ENCODE measurements at places on chromosomes 5 and 9.

DNA sequence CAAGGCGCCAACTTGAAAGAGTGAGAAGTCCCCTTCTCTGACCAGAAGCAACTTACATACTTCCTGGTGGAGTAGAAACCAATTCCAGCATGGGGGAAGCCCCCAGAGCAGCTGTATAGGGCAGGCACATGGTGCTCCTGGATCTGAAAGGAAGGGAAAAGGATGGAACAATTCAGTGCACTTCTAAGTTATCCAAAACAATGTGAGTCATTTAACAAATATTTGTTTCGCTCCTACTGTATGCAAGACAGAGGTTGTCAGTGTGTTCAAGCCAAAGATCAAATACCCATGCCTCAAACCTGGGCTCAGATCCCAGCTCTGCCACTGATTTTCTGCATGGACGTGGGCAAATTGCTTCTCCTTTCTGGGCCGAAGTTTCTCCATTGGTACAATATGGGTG, 67.1 kb downstream of the LHX2 start:
- H3K4me3 ChIP-seq, result no peak overlapping the region
- H3K27me3 ChIP-seq, result no peaks in the 10 kb centered on the region
- H3K36me3 ChIP-seq, result no peaks in the 10 kb centered on the region
- no peak for DNase-seq
- no peak overlapping the region for H3K27ac ChIP-seq
- H3K4me1 ChIP-seq, result no peaks in the 10 kb centered on the region

- H3K4me3 ChIP-seq, result no peak overlapping the region
- no peak for DNase-seq
- H3K27ac ChIP-seq, result no peak overlapping the region
- no peaks in the 10 kb centered on the region for H3K4me1 ChIP-seq
- H3K36me3 ChIP-seq, result no peaks in the 10 kb centered on the region
Observed at GRCh38 chr5:123092696-123093095, 3.7 kb downstream of the PRDM6 start.

- no peak overlapping the region for H3K4me3 ChIP-seq
- peaks cover 3% of the 10 kb centered on the region for H3K27me3 ChIP-seq
- no peak overlapping the region for H3K27ac ChIP-seq
- no peaks in the 10 kb centered on the region for H3K36me3 ChIP-seq
- DNase-seq, result no peak
- H3K4me1 ChIP-seq, result no peaks in the 10 kb centered on the region
Observed at GRCh38 chr9:129523943-129524581, 96.8 kb downstream of the C9orf50 start.

DNA sequence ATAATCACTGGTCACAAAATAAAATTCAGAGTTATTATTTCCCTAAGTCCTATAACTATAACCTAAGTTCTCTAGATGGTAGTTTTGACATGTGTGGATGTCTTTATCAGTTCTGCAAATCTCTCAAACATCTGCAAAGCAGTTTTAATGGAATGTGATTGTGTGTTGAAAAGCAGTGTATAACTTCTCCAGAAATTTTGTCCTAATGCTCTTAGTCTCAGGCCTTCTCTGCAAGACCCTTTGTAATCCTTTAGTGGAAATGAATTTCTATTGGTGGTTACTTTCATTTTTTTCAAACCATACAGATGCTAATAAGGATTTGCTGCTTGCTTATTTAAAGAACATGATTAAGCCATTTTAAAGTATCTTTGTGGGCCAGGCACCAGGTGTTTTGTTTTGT, 75.5 kb upstream of the LHFPL2 start:
- no peaks in the 10 kb centered on the region for H3K36me3 ChIP-seq
- DNase-seq, result no peak
- H3K4me1 ChIP-seq, result peaks cover 12% of the 10 kb centered on the region
- H3K27me3 ChIP-seq, result no peaks in the 10 kb centered on the region

DNA sequence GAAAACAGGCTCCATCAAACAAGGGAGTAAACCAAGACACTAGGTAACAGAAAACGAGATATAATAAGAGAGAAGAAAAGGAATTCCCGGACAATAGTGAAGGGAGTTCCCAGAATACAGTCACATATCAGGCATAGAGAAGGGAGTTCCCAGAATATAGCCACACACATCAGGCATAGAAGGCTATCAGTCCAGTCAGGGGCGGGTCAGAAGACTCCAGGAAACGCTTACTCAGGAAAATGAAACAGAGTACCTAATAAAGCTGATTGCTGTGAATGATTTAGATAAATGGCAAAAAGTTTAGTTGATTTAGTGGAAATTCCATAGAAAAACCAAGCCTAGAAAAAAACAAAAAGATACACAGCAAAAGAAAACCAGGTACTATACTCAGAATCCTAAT, 4.9 kb downstream of the TOMM5 start:
- H3K4me1 ChIP-seq, result peaks cover 18% of the 10 kb centered on the region
- peaks cover 49% of the 10 kb centered on the region for H3K36me3 ChIP-seq
- DNase-seq, result no peak
- no peak overlapping the region for H3K4me3 ChIP-seq

GRCh38 chr5:14676320-14676719, 11.8 kb downstream of the OTULIN start:
- H3K36me3 ChIP-seq, result peaks cover 17% of the 10 kb centered on the region
- H3K4me3 ChIP-seq, result no peak overlapping the region
- peak overlapping the region; percentile 66 for H3K27ac ChIP-seq
- H3K27me3 ChIP-seq, result no peaks in the 10 kb centered on the region
- no peak for DNase-seq

DNA sequence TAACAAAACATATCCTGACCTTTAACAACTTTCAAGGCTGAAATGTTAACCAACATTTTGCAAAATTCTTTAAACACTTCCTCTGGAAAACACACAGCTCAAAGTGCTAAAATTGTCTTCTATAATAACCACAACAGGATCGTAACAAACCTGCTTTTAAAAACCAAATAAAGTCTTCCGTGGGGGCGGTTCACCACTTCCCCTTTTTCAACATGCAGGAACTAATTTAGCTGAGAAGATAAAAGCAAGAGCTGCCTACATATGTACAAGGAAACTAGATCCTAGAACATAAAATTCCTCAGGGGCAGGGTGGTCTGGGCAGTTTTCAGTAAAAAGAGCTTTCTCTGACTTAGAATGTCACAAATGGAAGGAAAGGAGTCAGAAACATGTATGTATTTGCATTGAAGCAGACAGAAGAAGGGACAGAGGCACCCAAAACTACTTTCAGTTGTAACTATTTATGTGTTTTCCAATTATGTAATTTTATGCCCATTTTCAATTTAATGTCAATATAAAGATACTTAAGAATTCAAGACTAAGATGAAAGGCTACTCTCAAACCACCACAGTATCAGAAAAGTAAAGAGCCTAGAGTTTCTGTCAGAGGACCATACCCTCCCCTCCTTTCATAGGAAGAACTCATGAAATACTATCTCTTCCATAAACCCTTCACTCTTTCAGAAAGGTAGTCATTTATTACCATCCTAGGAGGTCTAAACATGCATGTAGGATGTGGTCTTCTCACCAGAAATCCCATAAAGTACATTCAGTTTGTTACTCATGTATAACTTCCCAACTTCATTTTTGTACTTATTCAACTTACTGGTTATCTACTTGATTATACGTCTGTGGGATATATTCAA, 185.9 kb upstream of the RASA1 start:
- H3K27me3 ChIP-seq, result no peaks in the 10 kb centered on the region
- peaks cover 49% of the 10 kb centered on the region for H3K4me1 ChIP-seq
- H3K4me3 ChIP-seq, result peak overlapping the region; percentile 32
- no peaks in the 10 kb centered on the region for H3K36me3 ChIP-seq

DNA sequence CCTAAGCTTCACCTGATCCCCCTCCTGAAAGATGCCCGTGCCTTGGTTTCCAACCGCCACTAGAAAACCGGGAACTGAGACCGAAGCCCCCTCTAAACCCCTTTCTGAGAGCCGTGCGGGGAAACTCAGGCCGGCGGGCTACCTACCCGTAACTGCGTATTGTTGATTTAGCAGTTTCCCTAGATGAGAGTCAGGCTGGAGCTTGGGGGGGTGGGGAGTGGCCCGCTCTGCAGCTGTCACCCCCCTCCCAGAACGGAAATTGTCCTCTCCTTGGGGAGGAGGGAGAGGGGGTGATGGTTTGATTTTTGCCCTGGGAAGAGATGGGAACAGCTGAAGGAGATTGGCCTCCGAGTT, 2.5 kb downstream of the CXXC5 start:
- no peaks in the 10 kb centered on the region for H3K27me3 ChIP-seq
- peaks cover 31% of the 10 kb centered on the region for H3K4me1 ChIP-seq
- no peak overlapping the region for H3K27ac ChIP-seq
- H3K4me3 ChIP-seq, result peak overlapping the region; percentile 94
- no peak for DNase-seq
- H3K36me3 ChIP-seq, result no peaks in the 10 kb centered on the region

GRCh38 chr9:95506428-95506677, 10.4 kb downstream of the PTCH1 start:
- H3K27ac ChIP-seq, result peak overlapping the region; percentile 86
- DNase-seq, result peak; percentile 57

DNA sequence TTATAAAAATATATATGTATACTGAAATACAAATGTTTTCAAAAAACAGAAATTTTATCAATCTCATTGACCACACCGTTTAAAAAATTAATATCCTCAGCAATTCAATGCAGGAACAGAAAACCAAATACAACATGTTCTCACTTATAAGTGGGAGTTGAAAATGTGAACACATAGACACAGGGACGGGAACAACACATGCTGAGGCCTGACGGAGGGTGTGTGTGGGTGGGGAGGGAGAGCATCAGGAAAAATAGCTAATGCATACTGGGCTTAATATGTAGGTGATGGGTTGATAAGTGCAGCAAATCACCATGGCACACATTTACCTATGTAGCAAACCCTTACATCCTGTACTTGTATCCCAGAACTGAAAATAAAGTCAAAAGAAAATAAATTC, 409.5 kb downstream of the MLLT3 start:
- no peak overlapping the region for H3K4me3 ChIP-seq
- H3K27ac ChIP-seq, result no peak overlapping the region
- H3K36me3 ChIP-seq, result no peaks in the 10 kb centered on the region
- H3K4me1 ChIP-seq, result no peaks in the 10 kb centered on the region

DNA sequence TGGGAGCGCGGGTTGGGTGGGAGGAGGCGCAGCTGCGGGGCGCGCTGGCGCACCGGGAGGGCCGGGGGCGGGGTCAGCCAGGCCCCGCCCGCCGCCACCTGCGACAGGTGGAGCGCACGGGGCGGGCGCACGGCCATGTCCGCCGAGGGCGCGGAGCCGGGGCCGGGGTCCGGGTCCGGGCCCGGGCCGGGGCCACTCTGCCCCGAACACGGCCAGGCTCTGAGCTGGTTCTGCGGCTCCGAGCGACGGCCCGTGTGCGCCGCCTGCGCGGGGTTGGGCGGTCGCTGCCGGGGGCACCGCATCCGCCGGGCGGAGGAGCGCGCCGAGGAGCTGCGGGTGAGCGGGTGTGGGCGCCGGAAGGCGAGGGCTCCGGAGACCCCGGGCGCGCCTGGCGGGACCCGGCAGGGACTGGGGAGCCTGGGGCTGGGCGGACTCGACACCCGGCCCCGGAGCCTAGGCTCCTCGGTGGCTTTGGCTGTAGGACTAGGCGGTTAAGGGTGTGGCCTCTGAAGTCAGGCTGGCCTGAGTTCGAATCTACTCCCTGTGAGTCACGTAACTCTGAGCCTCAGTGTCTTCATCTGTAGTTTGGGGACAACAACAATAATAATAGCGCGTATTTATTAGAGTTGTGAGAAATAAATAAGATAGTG, at the start of gene BSPRY:
Gene BSPRY, plus strand, starts transcription at position 97 of the 650 bp plus-strand sequence. Its CDS starts 39 bp downstream, at position 136.
- peak within 1 kb of the TSS; percentile 89 for H3K27ac ChIP-seq
- H3K4me3 ChIP-seq, result peak within 1 kb of the TSS; percentile 80
- H3K27me3 ChIP-seq, result no peaks in the 10 kb centered on the region
- no peaks in the 10 kb centered on the region for H3K36me3 ChIP-seq

- peaks cover 8% of the 10 kb centered on the region for H3K4me1 ChIP-seq
- no peak for DNase-seq
- H3K4me3 ChIP-seq, result no peak overlapping the region
- no peak overlapping the region for H3K27ac ChIP-seq
- H3K27me3 ChIP-seq, result no peaks in the 10 kb centered on the region
- no peaks in the 10 kb centered on the region for H3K36me3 ChIP-seq
Observed at GRCh38 chr9:136441191-136441680, 1.6 kb upstream of the INPP5E start.
